ENCODE measurements at places on chromosomes 5 and 9.
A peak's percentile ranks its signal among the peaks of the same experiment; 100 is the strongest.

- DNase-seq = no peak
Measured at GRCh38 chr9:71146511-71146910, 25.1 kb upstream of the TRPM3 start.

- DNase-seq = peak; percentile 79
Measured at GRCh38 chr5:151811593-151812321, 40.0 kb downstream of the G3BP1 start.

DNA sequence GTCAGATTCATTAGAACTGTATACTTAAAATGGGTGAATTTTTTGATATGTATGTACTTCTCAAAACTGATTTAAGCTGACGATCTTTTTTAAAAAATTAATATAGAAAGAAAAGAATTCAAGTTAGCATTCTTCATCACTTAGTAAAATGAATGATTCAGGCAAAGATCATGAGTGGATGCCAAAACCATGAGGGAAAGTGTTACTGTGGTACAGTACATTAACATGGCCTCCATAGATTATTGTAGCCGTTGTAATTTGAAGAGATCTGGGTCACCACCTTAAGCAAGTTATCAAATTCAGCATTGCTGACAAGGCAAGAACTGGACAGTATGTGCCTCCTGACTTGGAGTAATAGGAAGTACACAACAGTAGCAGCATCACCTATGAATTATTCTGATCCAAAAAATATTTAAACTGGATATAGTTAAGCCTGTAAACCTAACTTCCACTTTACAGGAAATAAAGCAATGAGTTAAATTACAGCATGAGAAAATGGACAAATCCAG is 29.7 kb downstream of the C9orf85 start:
- no peak for DNase-seq

GRCh38 chr5:78985116-78985724 is at the start of gene ARSB:
Gene ARSB, minus strand, starts transcription at chr5:78985310. Its CDS starts 62 bp downstream, at chr5:78985248.
- DNase-seq = no peak

GRCh38 chr5:128681096-128681495 is 143.1 kb upstream of the FBN2 start:
- no peak for DNase-seq

DNA sequence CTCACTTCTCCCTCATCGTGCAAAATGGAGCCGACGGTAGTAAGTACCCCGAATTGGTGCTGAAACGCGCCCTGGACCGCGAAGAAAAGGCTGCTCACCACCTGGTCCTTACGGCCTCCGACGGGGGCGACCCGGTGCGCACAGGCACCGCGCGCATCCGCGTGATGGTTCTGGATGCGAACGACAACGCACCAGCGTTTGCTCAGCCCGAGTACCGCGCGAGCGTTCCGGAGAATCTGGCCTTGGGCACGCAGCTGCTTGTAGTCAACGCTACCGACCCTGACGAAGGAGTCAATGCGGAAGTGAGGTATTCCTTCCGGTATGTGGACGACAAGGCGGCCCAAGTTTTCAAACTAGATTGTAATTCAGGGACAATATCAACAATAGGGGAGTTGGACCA is 979 bp downstream of the PCDHGA12 start:
- DNase-seq = peak; percentile 59

DNA sequence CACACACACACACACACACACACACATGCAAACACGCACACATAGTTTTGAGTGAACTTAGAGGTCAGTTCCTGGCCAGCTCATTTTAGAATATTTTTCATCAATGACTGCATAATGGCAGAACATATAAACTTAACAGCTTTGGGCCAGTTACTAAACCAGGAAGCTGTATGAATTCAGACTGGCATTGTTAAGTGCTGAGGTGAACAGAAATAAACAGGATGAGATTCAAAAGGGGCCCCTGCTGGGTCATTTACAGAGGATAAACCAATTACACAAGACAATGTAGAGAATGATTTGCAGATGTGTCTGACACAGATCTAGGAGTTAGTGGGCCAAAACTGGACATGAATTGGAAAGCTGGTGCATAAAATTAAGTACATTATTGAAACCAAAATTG is 44.6 kb downstream of the MARCHF11 start:
- no peak for DNase-seq

- DNase-seq = no peak
Measured at GRCh38 chr5:169182797-169183196, 118.1 kb downstream of the SLIT3 start.

Data from cardiac fibroblast (primary cell).